Lower lobe of right lung (tissue), 2 donors: ENCODE measurements at places on chromosomes 3 and 15. TPM values are rescaled to one million over a fixed set of nuclear protein-coding genes. Genes with fewer than 3 reads are reported as not detected.

ADAM10 gene
- 166 TPM for total RNA-seq

GAP43 gene
- not detected for total RNA-seq

TRAT1 gene
- 1.3 TPM for total RNA-seq

NUTM1 gene
- total RNA-seq: not detected

LEKR1 gene
- 5.8 TPM for total RNA-seq

ASB14 gene
- 0.50 TPM for total RNA-seq

SERINC4 gene
- total RNA-seq: not detected

CKMT1B gene
- total RNA-seq: 0.89 TPM

SLC22A13 gene
- 0.32 TPM for total RNA-seq

GNAT1 gene
- total RNA-seq: not detected

DNA sequence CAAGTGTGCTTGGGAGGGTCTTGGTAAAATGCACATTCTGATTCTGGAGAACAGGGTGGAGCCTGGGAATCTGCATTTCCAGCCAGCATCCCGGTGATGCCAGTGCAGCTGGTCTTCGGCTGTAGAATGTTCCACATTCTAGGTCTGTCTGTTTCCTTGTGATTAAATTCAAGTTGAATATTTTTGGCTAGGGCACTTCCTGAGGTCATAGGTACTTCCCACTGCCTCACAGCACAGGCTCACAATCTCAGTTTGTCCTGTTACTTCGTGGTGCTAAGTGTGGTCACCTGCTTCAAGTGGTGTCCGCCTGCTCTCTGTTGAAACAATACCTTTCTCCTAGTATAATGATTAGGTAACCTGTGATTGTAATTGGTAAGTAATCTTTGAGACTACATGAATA lies 40.1 kb downstream of the FLNB start:
- H3K36me3 ChIP-seq: no peaks in the 10 kb centered on the region
- H3K27ac ChIP-seq: peak overlapping the region; percentile 70
- DNase-seq: no peak

DNA sequence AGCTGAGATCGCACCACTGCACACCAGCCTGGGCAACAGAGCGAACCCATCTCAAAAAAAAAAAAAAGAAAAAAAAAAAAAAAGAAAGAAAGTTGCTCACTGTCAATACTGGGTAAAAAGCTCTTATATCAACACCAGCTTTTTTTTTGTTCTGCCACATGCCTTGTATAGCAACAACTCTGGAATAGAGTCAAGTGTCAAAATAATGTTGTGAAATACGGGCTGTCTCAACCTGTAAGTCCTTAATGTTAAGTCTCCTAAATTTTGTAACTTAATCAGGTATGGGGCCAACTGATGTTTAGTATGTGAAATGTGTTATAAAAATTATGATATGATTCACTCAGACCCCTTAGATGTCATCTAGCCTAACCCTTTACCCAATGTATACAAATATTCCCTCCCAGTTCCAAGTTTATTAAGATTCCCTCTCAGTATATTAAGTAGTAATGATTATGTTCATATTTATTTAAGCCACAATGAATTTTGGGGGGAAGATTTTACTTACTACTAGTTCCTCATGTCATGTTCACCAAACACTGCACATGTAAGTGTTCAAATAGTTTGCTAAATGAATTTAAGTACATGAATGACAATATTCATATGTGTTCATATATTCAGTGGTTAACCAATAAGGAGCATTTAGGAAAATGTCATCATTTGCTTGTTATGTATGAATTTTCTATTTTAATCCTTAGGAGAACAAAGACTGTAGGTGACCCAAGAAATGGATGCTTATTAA lies 52.2 kb downstream of the GPR160 start:
- peaks cover 71% of the 10 kb centered on the region for H3K36me3 ChIP-seq
- no peak overlapping the region for H3K27ac ChIP-seq
- DNase-seq: no peak

DNA sequence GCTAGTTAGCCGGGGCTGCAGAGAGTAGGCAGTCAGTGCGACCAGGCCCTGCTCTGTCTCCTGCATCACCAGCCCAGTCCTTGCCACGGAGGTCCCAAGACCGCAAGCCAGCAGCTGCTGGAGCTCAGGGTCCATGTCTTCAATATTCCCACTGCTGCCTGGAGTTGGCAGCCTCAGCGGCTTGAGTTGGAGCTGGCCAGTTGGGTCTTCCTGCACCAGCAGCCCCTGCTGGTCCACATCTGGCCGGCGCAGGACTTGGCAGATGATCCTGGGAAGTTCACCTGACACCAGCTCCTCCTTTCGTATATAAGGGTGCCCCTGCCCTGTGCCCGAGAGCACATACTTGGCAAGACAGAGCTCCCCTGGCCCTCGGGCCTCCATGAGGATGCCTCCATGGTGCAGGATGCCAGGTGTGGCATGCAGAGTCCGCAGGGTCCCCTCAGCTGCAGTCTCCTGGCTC lies 5.7 kb downstream of the XIRP1 start:
- DNase-seq: peak; percentile 39
- no peak overlapping the region for H3K27ac ChIP-seq
- no peaks in the 10 kb centered on the region for H3K27me3 ChIP-seq
- H3K4me1 ChIP-seq: peaks cover 13% of the 10 kb centered on the region

- H3K27ac ChIP-seq: no peak overlapping the region
- no peak for DNase-seq
- no peaks in the 10 kb centered on the region for H3K4me1 ChIP-seq
- H3K27me3 ChIP-seq: no peaks in the 10 kb centered on the region
- H3K4me3 ChIP-seq: no peak overlapping the region
These were observed 41.9 kb upstream of the SLC6A1 start for GRCh38 chr3:10950476-10951294.

DNA sequence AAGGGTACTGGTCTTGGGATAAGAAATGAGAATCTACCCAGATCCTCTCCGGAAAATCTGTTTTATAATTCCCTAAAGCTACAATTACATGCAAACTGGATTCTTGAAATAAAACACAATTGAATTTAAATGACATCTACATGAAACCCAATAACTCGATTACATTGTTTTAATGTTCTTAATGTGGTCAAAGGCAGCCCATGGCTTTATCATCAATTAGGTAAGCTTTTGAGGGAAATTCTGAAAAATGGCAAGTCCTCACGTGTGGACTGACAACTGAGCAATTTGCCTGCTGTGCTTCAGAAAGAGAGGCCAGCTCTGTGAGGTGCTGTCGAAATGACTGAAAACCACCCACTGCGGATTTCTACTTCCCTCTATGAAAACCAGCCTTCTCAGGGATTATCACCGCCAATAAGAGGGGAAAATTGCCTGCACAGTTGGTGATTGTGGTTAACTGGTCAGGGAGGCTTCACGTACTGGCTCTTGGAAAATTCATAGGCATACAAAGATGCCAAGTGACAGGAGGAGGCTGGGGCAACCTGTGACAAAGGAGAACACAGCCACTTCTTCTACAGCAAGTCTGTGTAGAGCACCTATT lies 200.8 kb upstream of the SLCO3A1 start:
- H3K4me3 ChIP-seq: no peak overlapping the region
- no peak overlapping the region for H3K27ac ChIP-seq
- no peaks in the 10 kb centered on the region for H3K4me1 ChIP-seq
- peaks cover 4% of the 10 kb centered on the region for H3K27me3 ChIP-seq
- H3K36me3 ChIP-seq: no peaks in the 10 kb centered on the region

DNA sequence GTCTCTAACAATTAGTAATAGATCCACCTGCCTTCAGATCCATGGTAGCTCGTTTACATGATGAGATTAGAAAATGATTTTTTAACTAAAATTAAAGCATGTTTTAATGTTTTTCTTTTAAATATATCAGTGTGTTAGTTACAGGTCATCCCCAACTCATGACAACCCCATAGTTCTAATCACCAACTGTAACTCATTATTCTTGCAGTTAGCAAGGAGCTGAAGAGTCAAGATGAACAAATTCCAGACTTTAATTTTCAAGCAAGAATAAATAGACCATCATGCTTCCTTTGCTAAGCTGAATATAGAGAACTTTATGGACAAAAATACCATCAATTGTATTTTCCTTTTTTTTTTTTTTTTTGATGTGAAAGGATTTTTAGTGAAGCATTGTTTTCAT lies 101.1 kb downstream of the TOP2B start:
- H3K36me3 ChIP-seq: no peaks in the 10 kb centered on the region
- H3K4me3 ChIP-seq: no peak overlapping the region
- H3K4me1 ChIP-seq: no peaks in the 10 kb centered on the region
- no peak for DNase-seq

DNA sequence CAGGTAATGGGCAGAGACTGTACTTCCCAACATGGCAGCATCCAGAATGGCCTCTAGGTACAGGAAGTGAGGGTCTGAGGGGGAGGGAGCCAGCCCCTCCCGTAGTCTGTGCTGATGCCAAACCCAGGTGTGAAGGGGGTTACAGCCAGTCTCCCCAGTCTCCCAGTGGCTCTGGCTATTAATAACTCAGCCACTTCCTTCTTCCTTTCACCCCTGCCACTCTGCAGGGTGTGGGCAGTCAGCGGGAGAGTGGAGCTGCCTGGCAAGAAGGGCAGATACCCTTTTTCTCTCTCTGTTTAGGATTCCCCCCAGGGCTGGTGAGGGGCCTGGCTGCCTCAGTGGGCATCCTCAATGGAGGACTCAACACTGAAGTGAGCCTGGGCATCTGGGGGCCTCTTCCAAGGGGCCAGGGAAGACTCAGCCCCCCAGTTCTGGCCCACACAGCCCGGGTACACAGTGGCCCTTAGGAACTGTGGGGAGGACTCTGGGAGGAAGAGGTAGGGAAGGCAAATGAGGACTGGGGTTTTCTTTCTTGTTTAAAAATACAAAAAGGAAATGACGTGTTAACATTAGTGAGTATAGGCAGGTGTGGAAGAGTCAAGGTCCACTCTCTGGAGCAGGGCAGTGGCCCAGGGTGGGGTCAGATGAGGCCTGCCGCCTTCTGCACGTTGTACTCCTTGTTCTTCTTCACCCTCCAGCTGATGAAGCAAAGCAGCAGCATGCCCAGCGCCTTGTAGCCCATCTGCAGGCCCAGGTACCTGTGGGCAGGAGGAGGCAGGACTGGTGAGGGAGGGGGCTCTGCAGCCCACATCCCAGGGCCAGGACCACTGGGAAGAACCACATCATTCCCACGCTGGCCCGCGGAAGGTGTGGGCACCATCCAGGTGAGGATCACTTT lies 38.6 kb upstream of the RAB6B start:
- no peak for DNase-seq
- no peaks in the 10 kb centered on the region for H3K4me1 ChIP-seq
- H3K4me3 ChIP-seq: no peak overlapping the region
- H3K27me3 ChIP-seq: no peaks in the 10 kb centered on the region
- peaks cover 22% of the 10 kb centered on the region for H3K36me3 ChIP-seq

DNA sequence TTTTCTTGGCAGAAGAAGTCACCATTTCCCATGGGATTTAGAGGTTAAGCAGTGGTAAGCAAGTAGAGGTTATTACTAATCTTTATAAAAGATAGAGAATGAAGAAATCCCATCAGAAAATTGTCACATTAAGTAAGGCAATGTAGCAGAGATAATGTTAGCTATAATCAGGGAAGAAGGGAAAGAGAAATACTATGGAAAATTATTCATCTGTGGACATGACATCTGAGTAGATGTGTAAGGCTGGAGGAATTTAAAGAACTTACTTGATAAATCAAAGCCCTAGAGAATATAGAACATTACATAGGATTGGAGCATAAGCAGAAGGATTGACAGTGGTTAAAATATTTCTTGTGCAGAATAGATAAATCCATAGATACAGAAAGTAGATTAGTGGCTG lies 553.1 kb upstream of the CBLB start:
- H3K4me1 ChIP-seq: no peaks in the 10 kb centered on the region
- no peaks in the 10 kb centered on the region for H3K36me3 ChIP-seq
- H3K4me3 ChIP-seq: no peak overlapping the region
- no peak for DNase-seq
- no peak overlapping the region for H3K27ac ChIP-seq
- no peaks in the 10 kb centered on the region for H3K27me3 ChIP-seq

GRCh38 chr3:73332558-73332957 lies 271.1 kb downstream of the EBLN2 start:
- H3K4me3 ChIP-seq: no peak overlapping the region
- H3K27ac ChIP-seq: no peak overlapping the region
- H3K36me3 ChIP-seq: no peaks in the 10 kb centered on the region

GRCh38 chr3:150373234-150373875 lies 34.7 kb upstream of the TSC22D2 start:
- H3K27ac ChIP-seq: no peak overlapping the region
- DNase-seq: no peak
- no peak overlapping the region for H3K4me3 ChIP-seq
- no peaks in the 10 kb centered on the region for H3K27me3 ChIP-seq
- H3K36me3 ChIP-seq: no peaks in the 10 kb centered on the region

DNA sequence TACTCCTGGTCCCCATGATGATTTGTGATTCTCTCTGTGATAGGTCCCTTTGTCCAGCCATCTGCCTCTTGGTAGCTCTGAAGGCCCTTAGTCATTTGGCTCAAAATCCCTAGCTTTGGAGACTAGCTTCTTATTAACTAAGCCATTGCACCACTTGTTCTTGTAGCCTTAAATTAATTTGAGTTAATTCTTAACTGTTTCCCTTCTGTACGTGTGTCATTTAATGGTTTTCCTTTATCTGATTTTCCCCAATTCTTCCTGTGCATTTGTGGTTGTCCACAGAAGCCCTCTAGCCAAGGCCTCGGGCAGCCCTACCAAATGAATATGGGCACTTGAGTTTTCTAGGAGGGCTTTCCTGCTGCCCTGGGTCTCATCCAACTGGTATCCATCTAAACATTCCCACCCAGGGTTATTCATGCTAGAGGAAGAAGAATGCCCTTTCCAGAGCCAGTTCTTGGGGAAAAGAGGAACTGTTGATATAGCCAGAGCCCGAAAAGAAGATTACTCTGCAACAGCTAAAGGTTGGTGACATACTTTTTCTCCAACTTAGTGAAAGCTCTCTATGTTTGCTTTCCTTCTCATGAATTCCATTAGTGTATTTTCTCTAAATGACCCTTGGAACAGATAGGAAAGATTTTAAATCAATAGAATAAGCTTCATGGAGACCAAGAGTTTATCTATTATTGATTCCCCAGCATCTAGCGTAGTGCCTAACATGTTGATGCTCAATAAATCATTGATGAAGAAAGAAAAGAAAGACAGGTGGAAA lies 44.2 kb upstream of the ZBTB38 start:
- no peak overlapping the region for H3K4me3 ChIP-seq
- H3K36me3 ChIP-seq: no peaks in the 10 kb centered on the region
- H3K4me1 ChIP-seq: no peaks in the 10 kb centered on the region
- no peak overlapping the region for H3K27ac ChIP-seq

DNA sequence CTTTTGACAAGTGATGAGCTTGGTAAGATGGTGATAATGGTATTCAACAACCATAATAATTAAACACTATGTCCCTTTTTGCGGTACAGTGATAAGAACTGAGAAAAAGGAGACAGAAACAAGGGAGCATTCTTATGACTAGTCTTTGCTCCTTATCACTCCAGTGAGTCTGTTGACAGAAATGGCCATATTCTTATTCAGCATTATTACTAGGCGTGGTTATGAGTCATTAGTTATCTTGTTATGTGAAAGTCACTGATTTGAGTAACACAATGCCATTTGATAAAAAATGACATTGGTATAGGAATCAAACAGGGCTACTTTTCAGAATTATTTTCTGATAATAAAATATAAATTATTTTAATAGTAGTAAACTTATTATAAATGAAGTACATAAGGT lies 193.5 kb downstream of the C3orf38 start:
- no peak overlapping the region for H3K4me3 ChIP-seq
- no peak overlapping the region for H3K27ac ChIP-seq
- no peaks in the 10 kb centered on the region for H3K27me3 ChIP-seq

GRCh38 chr3:156694536-156694935 lies 20.1 kb downstream of the TIPARP start:
- H3K4me3 ChIP-seq: no peak overlapping the region
- H3K27ac ChIP-seq: no peak overlapping the region
- DNase-seq: no peak
- no peaks in the 10 kb centered on the region for H3K27me3 ChIP-seq
